ENCODE measurements at places on chromosomes 7 and 10.

DNA sequence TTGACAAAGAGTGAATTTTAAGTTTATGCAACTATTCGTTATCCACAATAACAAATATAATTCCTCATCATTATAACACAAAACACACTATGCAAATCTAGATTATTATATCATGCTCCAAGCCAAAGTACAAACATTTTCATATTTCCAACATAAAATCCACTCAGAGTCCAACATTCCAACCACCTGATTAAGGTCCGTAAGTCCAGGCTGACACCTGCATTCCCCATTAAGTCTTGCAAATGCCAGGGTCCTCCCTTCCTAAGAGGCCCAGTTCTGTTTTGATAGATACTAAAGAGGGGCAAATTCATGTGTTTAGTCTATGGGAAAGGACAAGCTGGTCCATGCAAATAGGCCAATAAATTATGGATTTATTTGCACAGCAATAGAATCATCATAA is 206.1 kb downstream of the POU6F2 start:
- DNase-seq, result no peak

GRCh38 chr10:125442856-125443540 is 240.0 kb downstream of the TEX36 start:
- no peak for DNase-seq

- DNase-seq, result no peak
Observed at GRCh38 chr7:122344303-122344620, 39.7 kb upstream of the FEZF1 start.

DNA sequence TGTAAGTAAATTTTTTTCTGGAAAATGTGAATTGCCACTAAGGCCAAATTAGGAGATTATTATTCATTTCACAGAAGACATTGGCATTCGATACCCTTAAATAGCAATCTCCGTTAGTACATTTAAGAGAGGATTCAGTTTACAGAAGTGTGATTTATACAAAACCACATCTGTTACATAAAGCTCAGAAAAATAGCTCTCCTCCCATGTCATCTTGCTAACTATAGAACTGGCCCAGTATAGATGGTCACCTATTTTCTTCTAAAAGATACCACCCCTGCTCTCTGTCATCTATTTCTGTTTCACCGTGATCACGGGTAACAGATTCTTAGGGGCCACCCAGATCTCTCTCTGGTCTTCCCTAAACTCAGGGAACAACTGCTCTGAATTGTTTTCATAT is 119.1 kb downstream of the HIP1 start:
- no peak for DNase-seq

GRCh38 chr10:119341459-119342301 is 134.3 kb downstream of the GRK5 start:
- DNase-seq, result peak; percentile 42

DNA sequence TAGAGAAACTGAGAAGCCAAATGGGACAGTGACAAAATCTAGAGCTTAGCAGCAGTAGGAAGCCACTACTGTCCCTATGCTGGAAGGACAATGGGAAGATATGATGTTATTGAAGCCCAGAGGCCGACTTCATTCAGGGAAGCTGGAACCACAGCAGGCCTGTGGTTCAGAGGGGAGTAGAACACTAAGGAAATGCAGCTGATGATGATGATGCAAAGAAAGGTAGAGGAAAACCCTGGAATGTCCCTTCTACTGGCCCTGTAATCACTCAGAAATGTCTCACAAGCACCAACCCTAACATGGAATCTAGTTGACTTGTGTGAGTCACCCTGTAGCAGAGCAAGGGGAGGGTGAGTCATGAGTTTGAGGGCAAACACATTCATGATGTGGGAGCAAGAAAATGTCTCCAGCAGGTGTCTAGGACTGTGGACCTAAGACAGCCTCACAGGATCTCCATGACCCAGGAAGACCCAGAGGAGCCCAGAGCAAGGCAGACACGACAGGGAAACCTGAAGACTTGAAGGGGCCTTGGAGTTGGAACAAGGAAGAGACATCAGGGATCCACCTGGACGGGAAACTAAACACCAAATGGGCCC is 37.0 kb upstream of the LRRC17 start:
- peak; percentile 15 for DNase-seq

- DNase-seq, result no peak
Observed at GRCh38 chr10:110714356-110714755, 70.2 kb downstream of the RBM20 start.

- peak; percentile 91 for DNase-seq
Observed at GRCh38 chr7:923108-924041, 31.1 kb downstream of the ADAP1 start.

DNA sequence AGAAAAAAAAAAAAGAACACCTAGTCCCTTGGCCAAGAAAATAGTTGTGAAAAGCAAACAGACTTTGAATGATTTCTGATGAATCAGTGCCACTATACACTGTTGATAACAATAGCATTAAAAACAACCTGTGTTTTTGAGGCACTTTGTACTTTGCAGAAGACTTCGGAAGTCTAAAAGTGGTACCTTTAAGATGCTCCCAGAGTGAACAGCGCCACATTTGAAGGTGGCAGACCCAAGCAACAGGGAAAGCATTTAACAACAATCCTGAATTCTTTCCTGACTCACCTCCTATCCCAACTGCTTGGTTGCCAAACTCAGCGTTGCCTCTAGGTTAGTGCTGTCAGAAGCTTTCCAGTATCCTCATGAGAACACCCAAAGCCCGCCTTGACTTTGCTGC is 102.5 kb upstream of the CCDC6 start:
- DNase-seq, result no peak

GRCh38 chr10:50470345-50470744 is 153.4 kb downstream of the SGMS1 start:
- no peak for DNase-seq

DNA sequence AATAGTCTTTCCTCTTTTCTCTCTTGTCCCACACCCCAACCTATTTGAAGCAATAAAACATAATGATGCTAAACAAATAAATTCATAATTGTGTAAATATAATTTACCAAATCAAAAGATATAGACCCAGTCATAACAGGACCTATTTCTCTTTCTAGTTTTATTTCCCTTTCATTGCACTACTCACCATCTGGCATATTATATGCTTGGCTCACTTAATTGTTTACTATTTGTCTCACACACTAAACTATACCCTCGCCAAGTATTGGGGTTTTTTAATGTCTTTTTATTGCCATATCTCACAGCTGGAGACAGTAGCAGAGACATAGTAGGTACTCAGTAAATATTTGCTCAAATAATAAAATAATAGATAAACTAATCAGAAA is 597.5 kb upstream of the PCDH15 start:
- DNase-seq, result no peak

DNA sequence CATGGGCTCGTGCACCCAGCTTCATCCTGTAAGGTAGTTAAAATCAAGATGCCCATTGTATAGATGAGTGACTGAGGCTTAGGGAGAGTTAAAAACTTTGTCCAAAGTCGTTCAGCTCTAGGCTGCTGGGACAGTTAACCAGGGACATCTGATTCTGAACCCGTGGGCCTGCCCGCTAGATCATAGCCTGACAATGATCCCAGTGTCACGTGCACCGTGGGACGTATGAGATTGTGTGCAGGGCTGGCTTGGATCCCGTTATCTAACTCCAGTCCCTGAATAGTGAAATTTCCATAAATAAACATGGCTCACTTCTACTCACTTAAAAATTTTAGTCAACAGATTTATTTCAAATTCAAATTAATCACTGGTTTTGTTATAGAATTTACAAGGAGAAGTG is 24.9 kb downstream of the C10orf120 start:
- DNase-seq, result no peak

GRCh38 chr7:26178272-26178960 is 22.1 kb downstream of the HNRNPA2B1 start:
- no peak for DNase-seq

GRCh38 chr7:46321556-46322205 is 400.6 kb upstream of the IGFBP3 start:
- no peak for DNase-seq

DNA sequence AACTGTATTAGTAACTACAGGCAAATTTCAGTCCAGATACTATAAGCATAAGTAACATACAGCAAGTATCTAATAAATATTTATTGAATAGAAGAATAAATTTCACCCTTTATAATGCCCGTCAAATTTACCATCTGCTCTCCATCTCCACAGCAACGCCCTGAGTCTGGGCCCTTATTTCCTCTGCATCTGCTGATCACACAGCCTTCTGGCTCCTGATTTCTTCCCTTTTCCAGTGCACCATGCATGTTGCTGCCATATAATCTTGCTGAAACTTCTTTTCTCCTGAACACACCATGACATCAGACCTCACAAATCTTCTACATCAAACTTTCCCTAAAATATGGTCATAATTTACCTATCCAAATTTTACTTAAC is 15.4 kb downstream of the HYCC1 start:
- no peak for DNase-seq

GRCh38 chr7:67251986-67252558 is 255.4 kb downstream of the TYW1 start:
- DNase-seq, result no peak

DNA sequence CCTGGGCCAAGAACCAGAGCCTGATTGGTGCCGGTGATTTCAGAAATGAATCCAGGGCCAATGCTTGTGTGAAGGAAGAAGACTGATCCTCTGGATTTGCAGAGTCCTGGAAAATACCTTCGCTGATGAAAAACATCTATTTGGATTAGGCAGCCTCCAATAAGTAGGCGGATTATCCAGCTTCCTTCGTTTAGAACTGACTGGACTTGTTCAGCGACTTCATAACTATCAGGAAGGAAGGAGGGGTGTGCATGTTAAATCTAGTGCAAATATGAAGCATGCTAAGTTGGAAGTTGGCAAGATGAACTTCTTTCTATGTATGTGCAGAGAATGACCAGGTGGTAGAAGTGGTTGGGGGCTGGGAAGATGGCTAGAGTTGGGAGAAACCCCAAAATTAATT is 41.0 kb downstream of the NKX2-3 start:
- DNase-seq, result no peak

Data from activated naive CD4-positive, alpha-beta T cell treated with anti-CD3 and anti-CD28 coated beads, Interleukin-2, amount 50 U/mL, for 16 hours (primary cell).